Activated CD4-positive, CD25-positive, alpha-beta regulatory T cell (primary cell): ENCODE measurements at places on chromosomes 11 and 22.

DNA sequence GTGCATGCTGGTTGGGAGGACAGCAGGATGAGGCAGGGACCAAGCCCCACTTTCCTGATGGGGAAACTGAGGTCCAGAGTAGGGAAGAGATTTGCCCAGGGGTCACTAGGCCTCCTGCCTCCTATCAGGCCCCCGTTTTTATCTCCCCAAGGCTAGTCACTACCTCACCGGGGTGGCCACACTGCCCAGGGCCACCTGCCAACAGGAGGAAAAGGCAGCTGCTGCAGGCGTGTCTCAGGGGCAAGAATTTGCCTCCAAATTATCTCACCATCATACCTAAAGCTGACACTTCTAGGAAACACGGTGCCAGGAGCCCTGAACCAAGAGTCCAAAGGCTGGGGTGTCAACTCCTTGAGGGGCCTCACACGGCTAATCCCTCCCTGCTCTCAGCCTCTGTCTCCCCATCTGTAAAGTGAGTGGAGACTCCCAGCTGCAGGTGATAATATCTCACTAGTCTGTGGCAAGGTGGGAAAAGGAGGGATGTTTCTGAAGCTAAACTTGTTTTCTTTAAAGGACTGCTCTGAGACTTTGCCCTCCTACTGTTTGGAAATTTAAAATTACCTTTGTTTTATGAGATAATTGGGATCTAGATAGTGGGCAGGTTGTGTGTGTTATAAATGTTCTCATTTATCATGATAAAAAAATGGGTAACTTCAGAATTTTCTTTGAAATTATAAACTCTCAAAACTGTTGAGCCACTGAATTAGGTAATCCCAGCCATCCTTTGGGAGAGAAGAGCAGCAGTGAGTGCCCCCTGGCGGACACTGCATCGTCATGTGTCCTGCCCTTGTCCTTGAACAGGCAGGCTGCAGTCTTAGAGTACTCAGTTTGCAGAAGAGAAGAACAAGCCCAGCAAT lies 60.0 kb downstream of the MYO7A start:
- peak; percentile 21 for DNase-seq

DNA sequence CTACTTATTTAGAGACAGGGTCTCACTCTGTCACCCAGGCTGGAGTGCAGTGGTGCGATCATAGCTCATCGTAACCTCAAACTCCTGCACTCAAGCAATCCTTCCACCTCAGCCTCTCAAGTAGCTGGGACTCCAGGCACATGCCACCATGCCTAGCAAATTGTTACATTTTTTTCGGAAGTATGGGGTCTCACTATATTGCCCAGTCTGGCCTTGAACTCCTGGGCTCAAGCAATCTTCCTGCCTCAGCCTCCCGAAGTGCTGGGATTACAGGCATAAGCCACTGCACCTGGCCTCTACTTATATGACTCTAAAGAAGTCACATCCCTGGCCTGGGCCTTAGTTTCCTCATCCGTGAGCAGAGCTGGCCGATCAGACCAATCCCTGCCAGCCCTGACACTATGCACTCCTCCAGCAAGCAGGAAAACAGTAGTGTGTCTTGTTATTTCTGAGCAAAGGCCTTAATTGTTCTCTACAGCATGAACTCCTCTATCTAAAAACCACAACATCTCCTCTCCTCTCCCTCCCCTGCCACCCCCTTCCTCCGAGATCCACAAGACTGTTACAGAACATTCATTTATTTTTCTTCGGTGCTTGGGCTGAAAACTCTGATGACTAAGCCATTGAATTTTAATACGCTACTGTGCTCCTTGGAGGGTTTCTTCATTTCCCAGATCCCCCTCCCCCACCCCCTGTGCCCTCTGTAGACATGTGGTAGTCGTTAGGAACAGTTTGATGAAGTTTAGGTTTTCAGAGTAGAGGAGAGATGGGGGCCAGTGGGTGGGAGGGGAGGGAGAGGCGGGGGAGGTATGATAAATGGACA lies 91.5 kb downstream of the ABTB2 start:
- no peak for DNase-seq

- DNase-seq, result no peak
Observed at GRCh38 chr11:41116970-41117369, 342.5 kb downstream of the LRRC4C start.

- peak; percentile 32 for DNase-seq
Observed at GRCh38 chr22:37260901-37261336, 16.9 kb upstream of the RAC2 start.

DNA sequence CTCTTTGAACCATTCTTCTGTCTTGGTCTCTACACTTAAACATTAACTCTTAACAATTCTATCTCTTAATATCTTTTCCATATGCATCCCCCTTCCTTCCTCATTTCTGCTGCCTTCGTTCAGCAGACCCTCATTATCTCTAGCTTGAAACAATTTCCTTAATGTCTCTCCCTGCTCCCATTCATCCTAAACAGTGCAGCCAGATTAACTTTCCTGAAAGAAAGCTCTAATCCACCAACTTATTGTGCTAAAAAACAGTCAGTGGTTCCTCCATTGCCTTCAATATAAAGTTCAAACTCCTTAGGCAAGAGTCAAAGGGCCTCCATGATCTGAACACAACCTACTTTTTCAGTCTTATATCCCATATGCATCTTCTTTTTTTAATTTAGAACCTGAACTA lies 42.5 kb downstream of the SOX6 start:
- DNase-seq, result no peak

GRCh38 chr11:35321111-35321510 lies 98.2 kb downstream of the SLC1A2 start:
- no peak for DNase-seq

GRCh38 chr22:41123151-41123550 lies 30.8 kb downstream of the EP300 start:
- DNase-seq, result no peak

- DNase-seq, result no peak
Observed at GRCh38 chr11:6844356-6844755, 1.1 kb upstream of the OR10A5 start.

- no peak for DNase-seq
Observed at GRCh38 chr22:23673050-23673620, 17.7 kb upstream of the RGL4 start.

DNA sequence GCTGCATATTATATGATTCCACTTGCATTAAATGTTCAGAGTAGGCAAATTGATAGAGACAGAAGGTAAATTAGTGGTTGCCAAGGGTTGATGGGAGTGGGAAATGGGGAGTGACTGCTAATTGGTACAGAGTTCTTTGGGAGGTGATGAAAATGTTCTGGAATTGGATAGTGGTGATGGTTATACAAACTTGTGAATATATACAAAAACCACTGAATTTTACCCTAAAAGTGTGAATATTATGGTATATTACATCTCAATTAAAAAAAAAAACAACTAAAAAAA lies 52.5 kb downstream of the ARRB1 start:
- no peak for DNase-seq

- no peak for DNase-seq
Observed at GRCh38 chr11:125250318-125251213, 86.0 kb downstream of the PKNOX2 start.

GRCh38 chr22:42270510-42271190 lies at the start of gene TCF20:
Gene TCF20 (minus strand): TSS chr22:42270653. CDS start chr22:42215305, 55,348 bp downstream.
- DNase-seq, result peak; percentile 57

GRCh38 chr11:85540635-85541205 lies 86.4 kb downstream of the DLG2 start:
- DNase-seq, result no peak

GRCh38 chr22:37292641-37293040 lies 10.3 kb downstream of the CYTH4 start:
- no peak for DNase-seq

DNA sequence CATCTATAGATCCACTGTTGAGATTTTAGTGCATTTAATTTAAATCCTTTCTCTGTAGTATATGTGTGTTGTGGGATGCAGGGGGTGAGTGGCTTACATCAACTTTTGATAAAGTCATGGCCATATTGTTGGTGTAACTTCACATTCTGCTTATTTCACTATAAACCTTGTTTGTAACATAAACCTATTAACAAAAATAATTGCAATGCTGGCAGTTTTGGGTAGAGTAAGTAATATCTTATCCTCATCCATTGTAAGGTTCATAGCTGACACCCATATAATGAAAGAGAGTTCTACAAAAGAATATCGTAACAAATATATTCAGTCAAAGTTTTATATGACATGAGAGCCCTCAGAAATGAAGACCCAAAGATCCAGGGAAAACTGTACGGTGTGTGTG lies 601.7 kb upstream of the ANO3 start:
- no peak for DNase-seq

- DNase-seq, result peak; percentile 21
Observed at GRCh38 chr22:23591201-23591791, 11.2 kb upstream of the IGLL1 start.

GRCh38 chr11:84019571-84020194 lies 733.5 kb upstream of the CCDC90B start:
- no peak for DNase-seq

DNA sequence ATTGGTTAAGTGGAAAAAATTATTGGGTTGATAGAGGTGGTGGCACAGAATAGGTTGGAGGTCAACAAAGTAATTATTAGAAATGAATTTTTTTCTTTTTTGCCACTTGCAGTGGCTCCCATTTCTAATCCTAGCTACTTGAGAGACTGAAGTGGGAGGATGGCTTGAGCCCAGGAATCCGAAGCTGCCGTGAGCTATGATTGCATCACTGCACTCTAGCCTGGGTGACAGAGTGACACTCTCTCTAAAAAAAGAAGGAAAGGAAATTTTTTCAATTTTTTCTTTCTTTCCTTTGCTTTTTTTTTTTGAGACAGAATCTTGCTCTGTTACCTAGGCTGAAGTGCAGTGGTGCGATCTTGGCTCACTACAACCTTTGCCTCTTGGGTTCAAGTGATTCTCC lies 2.2 kb upstream of the BCO2 start:
- no peak for DNase-seq

DNA sequence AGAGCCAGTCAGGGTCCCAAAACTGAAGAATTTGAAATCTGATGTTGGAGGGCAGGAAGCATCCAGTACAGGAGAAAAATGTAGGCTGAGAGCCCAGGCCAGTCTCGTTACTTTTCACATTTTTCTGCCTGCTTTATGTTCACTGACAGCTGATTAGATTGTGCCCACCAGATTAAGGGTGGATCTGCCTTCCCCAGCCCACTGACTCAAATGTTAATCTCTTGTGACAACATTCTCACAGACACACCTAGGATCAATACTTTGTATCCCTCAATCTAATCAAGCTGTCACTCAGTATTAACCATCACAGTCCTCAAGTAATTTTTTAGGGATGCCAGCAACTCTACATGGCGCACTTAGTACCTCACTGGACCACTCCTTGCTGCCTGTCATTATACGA lies 1345.3 kb downstream of the FAM181B start:
- no peak for DNase-seq

- DNase-seq, result no peak
Observed at GRCh38 chr22:30414525-30415047, 11.0 kb upstream of the MTFP1 start.

DNA sequence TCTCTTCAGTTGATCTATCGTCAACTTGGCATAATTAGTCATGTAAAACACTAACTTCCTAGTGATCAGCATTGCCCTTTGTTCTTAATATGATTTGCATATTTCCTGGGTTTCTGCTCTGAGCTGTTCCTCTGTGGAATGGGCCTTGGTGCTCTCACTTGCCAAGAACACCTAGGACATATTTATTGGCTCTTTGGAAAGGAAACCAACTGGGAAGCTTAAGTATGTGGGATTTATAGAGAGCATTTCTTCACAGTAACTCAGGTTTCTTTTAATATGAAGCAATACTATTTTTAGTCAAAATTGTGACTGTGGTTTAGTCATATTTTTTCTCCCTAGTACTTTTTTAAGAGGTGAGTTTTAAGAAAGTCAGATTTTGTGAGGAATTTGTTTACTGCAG lies 28.8 kb downstream of the FAT3 start:
- DNase-seq, result no peak

GRCh38 chr22:50278956-50279619 lies 8.9 kb upstream of the MAPK11 start:
- no peak for DNase-seq

DNA sequence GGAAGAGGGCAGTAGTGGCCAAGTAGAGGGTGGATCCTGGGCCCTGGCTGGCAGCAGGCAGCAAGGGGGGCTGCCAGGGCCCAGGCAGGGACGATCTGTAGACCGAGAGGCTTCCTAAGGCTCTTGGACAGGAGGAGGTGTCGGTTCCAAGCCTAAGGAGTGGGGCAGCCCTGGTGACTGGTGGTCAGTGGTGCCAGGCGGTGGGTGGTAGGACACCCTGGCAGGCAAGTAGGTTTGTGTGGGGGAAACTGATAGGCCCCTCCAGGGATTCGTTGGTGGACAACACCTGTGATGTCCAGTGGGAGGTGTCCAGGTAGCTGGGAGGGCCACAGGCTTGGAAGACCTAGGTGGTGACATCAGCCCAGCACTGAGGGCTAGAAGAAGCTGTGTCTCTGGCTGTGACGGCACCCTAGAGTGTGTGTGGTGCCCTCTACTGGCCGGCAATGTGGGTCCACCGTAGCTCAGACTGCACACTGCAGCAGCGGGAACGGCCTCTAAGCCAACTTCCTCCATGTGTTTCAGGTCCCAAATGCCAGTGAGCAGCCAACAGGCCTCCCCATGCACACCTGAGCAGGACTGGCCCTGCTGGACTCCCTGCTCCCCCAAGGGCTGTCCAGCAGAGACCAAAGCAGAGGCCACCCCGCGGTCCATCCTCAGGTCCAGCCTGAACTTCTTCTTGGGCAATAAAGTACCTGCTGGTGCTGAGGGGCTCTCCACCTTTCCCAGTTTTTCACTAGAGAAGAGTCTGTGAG lies 9.4 kb upstream of the SAMM50 start:
- peak; percentile 46 for DNase-seq

DNA sequence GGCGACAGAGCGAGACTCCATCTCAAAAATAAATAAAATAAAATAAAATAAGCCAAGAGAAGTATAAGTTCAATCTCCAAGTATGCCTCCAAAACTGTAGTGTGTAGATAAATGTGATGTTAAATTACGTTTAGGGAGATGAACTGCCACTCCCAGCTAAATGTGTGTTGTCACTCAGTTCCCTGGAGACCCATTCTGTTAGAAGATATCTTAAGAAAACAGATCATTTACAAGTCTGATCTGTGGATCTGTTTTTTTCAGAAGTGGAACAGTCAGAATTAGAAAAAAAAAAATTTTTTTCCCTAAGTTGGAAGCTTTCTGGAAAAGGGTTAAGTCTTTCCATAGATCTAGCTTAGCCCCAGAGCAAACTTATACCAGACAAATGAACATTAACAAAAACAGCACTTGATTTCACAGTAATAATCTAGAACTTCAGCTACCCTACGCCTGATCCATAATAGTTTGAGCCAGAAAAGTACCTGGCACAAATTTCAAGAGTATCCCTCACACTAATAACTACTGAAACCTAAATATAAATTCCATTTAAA lies 18.2 kb downstream of the CELF1 start:
- DNase-seq, result no peak

DNA sequence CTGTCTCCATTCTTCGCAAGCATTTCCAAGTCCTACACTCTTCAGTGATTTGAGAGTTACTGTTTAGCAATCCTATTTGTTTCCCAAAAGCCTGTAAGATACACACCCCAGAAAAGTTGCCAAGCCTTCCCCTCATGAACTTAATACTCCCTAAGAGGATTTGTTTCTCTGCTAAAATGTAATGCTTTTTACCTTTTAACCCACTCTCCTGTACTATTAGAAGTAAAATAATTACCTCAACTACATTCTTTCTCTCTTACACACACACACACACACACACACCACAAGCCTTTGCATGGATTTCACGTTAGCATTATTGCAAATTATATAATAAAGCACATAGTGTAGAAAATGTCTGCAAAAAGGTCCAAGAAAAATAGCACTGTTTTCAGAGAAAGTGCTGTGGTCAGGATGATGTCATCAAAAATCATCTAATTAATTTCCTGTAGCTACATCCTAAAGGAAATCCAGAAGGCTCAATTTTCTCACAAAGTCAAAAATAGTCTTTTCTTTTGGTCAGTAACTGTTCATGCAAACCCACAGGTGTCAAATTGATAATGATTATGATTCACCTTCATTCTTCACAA lies 364.1 kb upstream of the PITPNB start:
- no peak for DNase-seq
